ENCODE measurements at places on chromosomes 12 and 14.

DNA sequence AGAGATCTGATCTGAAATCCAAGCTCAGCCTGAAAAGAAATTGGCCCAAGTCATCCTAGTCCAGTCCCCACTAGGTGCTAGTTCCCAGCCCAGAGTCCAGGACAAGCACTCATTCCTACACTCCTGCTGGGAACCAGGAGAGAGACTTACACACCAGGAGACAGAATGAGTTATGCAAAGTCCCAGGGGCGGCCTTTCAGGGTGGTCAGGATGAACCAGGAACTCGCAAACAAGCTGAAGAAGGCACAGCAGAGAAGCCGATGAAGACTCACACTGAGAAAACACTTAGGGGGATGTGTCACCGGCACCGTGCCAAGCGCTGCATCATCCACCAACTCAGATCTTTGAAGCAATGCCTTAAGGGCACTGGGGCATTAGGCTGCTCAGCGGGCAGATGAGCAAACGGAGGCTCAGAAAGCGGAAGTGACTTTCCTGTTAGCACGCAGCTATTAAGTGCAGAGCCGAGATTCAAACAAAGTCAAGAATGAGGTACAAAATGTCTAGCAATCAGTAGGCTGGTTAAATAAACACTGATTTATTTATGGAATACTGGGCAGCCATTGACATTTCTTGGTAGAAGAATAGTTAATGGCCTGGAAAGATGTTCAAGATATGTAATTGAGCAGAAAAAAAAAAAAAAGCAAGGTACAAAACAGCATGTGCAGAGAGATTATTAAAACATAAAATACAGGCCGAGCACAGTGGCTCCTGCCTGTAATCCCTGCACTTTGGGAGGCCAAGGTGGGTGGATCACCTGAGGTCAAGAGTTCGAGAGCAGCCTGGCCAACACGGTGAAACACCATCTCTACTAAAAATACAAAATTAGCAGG, 78.7 kb downstream of the LRRC74A start:
- H3K4me1 ChIP-seq = peaks cover 11% of the 10 kb centered on the region
- no peak overlapping the region for H3K4me3 ChIP-seq
- no peaks in the 10 kb centered on the region for H3K36me3 ChIP-seq
- no peak overlapping the region for H3K27ac ChIP-seq
- DNase-seq = no peak

- no peak for DNase-seq
- H3K4me3 ChIP-seq = no peak overlapping the region
- H3K27ac ChIP-seq = no peak overlapping the region
- H3K27me3 ChIP-seq = no peaks in the 10 kb centered on the region
- H3K4me1 ChIP-seq = peaks cover 2% of the 10 kb centered on the region
Observed at GRCh38 chr12:98471085-98471484, 44.3 kb upstream of the TMPO start.

DNA sequence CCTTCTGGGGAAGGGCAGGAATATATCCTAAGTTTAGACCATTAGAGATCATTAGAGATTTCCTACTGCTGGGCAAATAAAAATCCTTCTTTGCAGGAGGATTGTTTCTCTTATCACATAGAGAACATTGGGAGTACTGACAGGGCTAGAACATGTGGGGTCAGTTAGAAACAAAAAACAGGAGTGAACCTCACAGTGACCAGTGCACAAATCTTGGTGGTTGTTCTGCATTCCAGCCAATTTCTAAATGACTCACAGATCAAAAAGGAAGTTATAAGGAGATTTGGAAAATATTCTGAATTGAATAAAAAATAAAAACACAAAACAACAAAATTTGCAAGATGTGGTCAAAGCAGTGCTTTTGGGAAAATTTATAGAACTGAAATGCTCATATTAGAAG, 118.8 kb downstream of the LLPH start:
- no peak overlapping the region for H3K4me3 ChIP-seq
- H3K27me3 ChIP-seq = no peaks in the 10 kb centered on the region
- H3K4me1 ChIP-seq = no peaks in the 10 kb centered on the region
- no peaks in the 10 kb centered on the region for H3K36me3 ChIP-seq

DNA sequence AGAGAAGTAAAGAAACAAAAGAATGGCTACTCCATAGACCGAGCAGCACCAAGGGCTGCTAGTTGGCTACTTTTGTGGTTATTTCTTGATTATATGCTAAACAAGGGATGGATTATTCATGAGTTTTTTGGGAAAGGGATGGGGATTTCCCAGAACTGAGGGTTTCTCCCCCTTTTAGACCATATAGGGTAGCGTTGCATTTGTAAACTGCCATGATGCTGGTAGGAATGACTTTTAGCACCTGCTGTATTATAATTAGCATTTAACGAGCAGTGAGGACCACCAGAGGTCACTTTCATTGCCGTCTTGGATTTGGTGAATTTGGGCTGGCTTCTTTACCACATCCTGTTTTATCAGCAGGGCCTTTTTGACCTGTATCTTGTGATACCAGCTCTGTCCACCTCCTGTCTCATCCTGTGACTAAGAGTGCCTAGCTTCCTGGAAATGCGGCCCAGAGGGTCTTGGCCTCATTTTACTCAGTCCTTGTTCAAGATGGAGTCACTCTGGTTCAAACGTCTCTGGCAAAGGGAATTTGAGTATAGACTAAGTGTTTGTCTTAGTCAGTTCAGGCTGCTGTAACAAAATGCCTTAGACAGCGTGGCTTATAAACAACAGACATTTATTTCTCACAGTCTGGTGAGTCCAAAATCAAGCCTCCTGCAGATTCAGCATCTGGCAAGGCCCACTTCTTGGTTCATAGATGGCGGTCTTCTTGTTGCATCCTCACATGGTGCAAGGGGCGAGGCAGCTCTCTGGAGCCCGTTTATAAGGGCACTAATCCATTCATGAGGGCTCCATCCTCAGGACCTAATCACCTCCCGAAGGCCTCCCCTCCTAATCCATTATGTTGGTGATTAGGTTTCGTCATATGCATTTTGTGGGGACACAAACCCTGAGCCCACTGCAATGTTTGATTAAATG, 348.3 kb upstream of the SFSWAP start:
- H3K36me3 ChIP-seq = no peaks in the 10 kb centered on the region
- DNase-seq = no peak
- H3K4me1 ChIP-seq = no peaks in the 10 kb centered on the region
- no peaks in the 10 kb centered on the region for H3K27me3 ChIP-seq
- no peak overlapping the region for H3K27ac ChIP-seq

GRCh38 chr14:87705439-87705896, 287.5 kb downstream of the GALC start:
- no peak overlapping the region for H3K27ac ChIP-seq
- H3K36me3 ChIP-seq = no peaks in the 10 kb centered on the region

DNA sequence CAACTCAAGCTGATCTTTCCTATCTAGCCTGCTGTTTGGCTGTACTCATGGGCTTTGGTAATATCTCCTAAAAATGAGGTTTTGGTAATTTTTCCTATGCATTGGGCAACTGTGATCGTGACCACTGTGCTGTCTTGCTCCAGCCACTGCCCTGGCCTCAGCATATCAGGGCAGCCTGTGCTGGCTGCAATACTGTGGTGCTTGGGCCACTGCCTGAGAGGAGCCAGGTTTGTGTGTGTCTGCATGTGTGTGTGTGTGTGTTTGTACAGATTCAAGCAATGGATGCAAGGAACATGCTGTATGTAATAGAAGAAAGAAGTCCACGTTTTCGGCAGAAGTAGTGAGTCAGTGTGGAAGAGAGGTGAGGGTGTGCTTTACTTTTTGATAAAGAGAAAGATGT, 13.0 kb downstream of the ERG28 start:
- H3K4me3 ChIP-seq = no peak overlapping the region
- peak; percentile 42 for DNase-seq
- peaks cover 34% of the 10 kb centered on the region for H3K4me1 ChIP-seq
- H3K27ac ChIP-seq = peak overlapping the region; percentile 88

GRCh38 chr12:125222876-125223275, 157.6 kb downstream of the AACS start:
- H3K36me3 ChIP-seq = no peaks in the 10 kb centered on the region
- H3K4me1 ChIP-seq = no peaks in the 10 kb centered on the region
- H3K27ac ChIP-seq = no peak overlapping the region
- no peaks in the 10 kb centered on the region for H3K27me3 ChIP-seq

DNA sequence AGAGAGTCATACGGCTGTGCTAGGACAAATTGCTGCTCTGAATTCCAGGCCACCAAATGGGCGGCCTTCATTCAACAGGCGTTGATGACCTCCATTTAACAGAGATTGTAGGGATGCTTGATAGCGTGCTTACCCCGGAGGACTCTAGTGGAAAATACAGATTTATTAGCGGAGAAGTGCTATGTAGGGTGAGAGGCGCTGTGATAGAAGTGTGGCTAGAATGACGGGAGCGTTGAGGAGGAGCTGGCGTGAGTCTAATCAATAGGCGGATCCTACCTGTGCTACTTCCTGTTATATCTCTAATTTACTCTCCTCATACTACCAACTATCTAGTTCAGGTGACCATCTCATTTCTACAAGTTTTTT, 668 bp downstream of the MRPS35 start:
- peaks cover 19% of the 10 kb centered on the region for H3K4me1 ChIP-seq
- H3K27ac ChIP-seq = peak overlapping the region; percentile 87
- no peak for DNase-seq
- no peaks in the 10 kb centered on the region for H3K27me3 ChIP-seq
- peaks cover 11% of the 10 kb centered on the region for H3K36me3 ChIP-seq

DNA sequence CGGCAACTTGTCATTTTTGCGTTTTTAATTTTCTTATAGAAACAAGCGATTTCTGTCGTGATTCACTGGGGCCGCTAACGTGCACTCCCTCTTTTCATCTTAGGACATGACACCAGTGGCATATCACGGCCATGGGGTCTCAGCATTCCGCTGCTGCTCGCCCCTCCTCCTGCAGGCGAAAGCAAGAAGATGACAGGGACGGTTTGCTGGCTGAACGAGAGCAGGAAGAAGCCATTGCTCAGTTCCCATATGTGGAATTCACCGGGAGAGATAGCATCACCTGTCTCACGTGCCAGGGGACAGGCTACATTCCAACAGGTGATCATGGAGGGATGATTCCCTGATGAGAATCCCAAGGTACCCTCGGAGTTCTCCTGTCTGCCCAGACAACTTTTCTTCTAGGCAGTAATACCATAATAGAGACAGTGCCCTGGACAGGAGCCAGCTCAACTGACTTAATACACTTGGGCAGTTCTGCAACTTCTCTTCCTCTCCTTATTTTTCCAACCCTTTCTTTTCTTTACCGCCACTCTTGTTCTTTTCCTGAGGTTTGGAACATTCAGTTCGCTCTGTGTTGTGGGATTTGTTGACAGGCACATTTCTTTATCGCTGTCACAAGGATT, 821 bp downstream of the TMEM106C start:
- H3K36me3 ChIP-seq = no peaks in the 10 kb centered on the region
- H3K27ac ChIP-seq = peak overlapping the region; percentile 73
- no peak for DNase-seq

DNA sequence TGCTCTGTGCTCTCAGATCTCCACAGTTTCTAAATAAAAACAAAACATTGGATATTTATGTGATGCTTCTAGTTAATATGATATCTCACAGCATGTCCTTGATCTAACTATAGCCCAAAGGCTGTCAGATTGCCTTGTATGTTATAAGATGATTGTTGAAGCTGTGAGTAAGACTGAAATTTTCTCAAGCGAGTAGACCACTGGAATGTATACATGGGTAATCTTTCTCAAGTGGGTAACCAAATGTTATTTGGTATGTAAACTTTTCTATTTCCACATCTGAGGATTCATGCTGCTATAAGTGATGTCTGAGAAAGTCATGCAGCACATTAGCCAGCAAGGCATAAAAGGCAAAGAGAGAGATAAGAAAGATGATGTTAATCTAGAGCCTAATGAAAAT, 886.7 kb downstream of the NRXN3 start:
- H3K4me3 ChIP-seq = no peak overlapping the region
- no peaks in the 10 kb centered on the region for H3K27me3 ChIP-seq
- H3K4me1 ChIP-seq = no peaks in the 10 kb centered on the region
- no peak overlapping the region for H3K27ac ChIP-seq
- DNase-seq = no peak

DNA sequence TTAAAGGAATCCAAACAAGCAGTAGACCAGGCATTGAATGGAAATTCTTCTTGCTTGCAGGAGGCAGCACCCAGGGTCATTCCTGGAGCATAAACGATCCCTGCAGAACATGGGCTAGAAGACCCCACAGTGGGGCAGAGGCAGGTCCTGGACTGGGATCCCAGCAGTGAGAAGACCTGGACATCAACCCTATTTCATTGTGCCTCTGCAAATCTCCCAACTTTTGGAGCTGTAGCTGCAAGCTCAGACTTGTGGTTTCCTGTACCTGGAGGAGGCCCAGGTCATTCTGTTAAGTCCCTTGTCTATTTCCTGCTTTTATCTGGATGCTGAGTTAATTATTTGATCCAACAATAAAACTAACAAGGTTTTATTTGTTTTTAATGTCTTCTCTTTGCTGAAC, 61.7 kb downstream of the CALM1 start:
- H3K4me1 ChIP-seq = no peaks in the 10 kb centered on the region
- H3K27ac ChIP-seq = no peak overlapping the region
- no peak overlapping the region for H3K4me3 ChIP-seq
- no peak for DNase-seq
- no peaks in the 10 kb centered on the region for H3K27me3 ChIP-seq

DNA sequence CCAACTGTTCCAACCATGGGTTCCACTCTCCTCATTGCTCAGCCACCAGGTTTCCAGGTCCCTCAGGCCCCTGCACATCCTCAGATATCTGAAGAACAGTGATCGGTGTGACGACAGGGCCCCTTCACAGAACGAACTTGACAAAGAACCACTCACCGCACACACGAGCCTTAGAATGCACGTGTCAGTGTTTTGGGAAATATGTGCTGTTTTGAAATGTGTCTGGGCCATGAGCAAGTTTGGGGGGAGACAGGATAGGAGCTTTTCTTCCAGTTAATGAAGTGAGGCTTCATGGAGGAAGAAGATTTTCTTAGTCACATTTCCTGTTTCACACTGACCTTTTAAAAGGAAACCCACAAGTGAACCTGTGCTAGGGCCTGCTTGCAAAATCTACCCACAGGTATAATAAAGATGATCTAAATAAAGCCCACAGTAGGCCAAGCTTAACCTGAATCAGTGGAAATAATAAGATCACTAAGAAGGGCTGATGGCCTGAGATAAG, 58.6 kb downstream of the ZFP36L1 start:
- no peak overlapping the region for H3K4me3 ChIP-seq
- no peaks in the 10 kb centered on the region for H3K27me3 ChIP-seq

GRCh38 chr12:32603071-32603470, 76.0 kb upstream of the DNM1L start:
- peaks cover 54% of the 10 kb centered on the region for H3K36me3 ChIP-seq
- peaks cover 14% of the 10 kb centered on the region for H3K4me1 ChIP-seq
- DNase-seq = no peak
- H3K27ac ChIP-seq = no peak overlapping the region
- H3K27me3 ChIP-seq = no peaks in the 10 kb centered on the region
